Esophagus squamous epithelium (tissue), 5 donors: ENCODE measurements at places on chromosomes 12 and 14.

- no peak for DNase-seq
- H3K4me1 ChIP-seq = peaks cover 33% of the 10 kb centered on the region
- no peak overlapping the region for H3K27ac ChIP-seq
- no peaks in the 10 kb centered on the region for H3K36me3 ChIP-seq
- no peaks in the 10 kb centered on the region for H3K27me3 ChIP-seq
Measured at GRCh38 chr14:93304771-93305170, 28.1 kb downstream of the BTBD7 start.

GRCh38 chr12:119885549-119885948 is 8.4 kb upstream of the CIT start:
- no peak overlapping the region for H3K27ac ChIP-seq
- no peaks in the 10 kb centered on the region for H3K27me3 ChIP-seq
- no peak for DNase-seq
- no peaks in the 10 kb centered on the region for H3K36me3 ChIP-seq
- H3K4me3 ChIP-seq = no peak overlapping the region
- H3K4me1 ChIP-seq = no peaks in the 10 kb centered on the region

GRCh38 chr14:55294603-55295002 is 23.4 kb downstream of the FBXO34 start:
- H3K4me1 ChIP-seq = peaks cover 7% of the 10 kb centered on the region
- H3K27ac ChIP-seq = no peak overlapping the region
- H3K4me3 ChIP-seq = no peak overlapping the region
- no peaks in the 10 kb centered on the region for H3K27me3 ChIP-seq
- DNase-seq = no peak

- peak overlapping the region; percentile 41 for H3K27ac ChIP-seq
- H3K27me3 ChIP-seq = no peaks in the 10 kb centered on the region
- no peaks in the 10 kb centered on the region for H3K36me3 ChIP-seq
Measured at GRCh38 chr12:54038871-54039414, 6.1 kb downstream of the HOXC5 start.

- H3K27ac ChIP-seq = no peak overlapping the region
- no peak for DNase-seq
- H3K36me3 ChIP-seq = peaks cover 100% of the 10 kb centered on the region
Measured at GRCh38 chr14:64137657-64138290, 156.4 kb downstream of the ESR2 start.

DNA sequence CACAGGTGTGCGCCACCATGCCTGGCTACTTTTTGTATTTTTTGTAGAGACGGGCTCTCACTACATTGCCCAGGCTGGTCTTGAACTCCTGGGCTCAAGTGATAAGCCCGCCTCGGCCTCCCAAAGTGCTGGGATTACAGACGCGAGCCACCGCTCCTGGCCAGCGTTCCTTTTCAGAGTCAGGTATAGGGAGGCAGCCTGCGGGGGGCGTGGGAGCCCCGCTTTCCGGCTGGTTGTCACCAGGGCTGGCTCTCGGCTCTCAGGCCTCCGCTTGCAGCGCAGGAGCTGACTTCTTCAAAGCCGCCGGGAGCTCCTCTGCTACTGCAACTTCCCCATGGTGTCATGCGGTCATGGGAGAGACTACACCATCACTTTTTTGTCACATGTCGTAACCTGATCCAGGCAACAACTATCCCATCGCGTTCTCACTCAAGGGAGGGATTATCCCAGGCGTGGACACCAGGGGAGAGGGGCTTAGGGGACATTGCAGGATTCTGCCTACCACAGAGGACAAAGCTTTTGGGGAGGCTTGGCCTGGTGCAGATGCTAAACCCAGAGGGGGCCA is 129.4 kb downstream of the SCARB1 start:
- no peaks in the 10 kb centered on the region for H3K36me3 ChIP-seq
- no peaks in the 10 kb centered on the region for H3K27me3 ChIP-seq
- H3K4me3 ChIP-seq = no peak overlapping the region
- DNase-seq = no peak

- peaks cover 35% of the 10 kb centered on the region for H3K4me1 ChIP-seq
- no peak for DNase-seq
- peak overlapping the region; percentile 6 for H3K27ac ChIP-seq
- no peaks in the 10 kb centered on the region for H3K36me3 ChIP-seq
Measured at GRCh38 chr14:93105362-93105761, 10.4 kb downstream of the ITPK1 start.

GRCh38 chr12:59650588-59651228 is 54.9 kb downstream of the SLC16A7 start:
- H3K36me3 ChIP-seq = no peaks in the 10 kb centered on the region
- H3K27ac ChIP-seq = no peak overlapping the region
- H3K27me3 ChIP-seq = no peaks in the 10 kb centered on the region
- H3K4me3 ChIP-seq = no peak overlapping the region
- DNase-seq = no peak
